Calu3 (cell line): ENCODE measurements at places on chromosomes 3 and 15.
A peak's percentile ranks its signal among the peaks of the same experiment; 100 is the strongest.

DNA sequence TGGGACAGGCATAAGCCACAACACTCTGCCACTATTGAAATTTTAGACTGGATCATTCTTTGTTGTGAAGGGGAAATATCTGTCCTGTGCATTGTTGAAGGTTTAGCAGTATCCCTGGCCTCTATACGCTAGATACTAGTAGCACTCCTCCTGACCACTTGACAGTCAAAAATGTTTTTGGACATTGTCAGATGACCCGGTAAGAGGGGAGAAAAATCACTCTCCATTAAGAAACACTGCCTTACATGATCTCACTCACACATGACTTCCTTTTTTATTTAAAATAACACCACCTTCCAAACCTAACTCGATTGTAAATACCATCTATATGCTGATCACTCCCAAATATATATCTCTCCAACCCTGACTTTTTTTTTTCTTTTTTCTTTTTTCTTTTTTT is 15.3 kb upstream of the HLTF start:
- DNase-seq = no peak

GRCh38 chr3:79515072-79515471 is 252.7 kb downstream of the ROBO1 start:
- DNase-seq = no peak

GRCh38 chr15:101115786-101116680 is 135.8 kb downstream of the CHSY1 start:
- DNase-seq = no peak

DNA sequence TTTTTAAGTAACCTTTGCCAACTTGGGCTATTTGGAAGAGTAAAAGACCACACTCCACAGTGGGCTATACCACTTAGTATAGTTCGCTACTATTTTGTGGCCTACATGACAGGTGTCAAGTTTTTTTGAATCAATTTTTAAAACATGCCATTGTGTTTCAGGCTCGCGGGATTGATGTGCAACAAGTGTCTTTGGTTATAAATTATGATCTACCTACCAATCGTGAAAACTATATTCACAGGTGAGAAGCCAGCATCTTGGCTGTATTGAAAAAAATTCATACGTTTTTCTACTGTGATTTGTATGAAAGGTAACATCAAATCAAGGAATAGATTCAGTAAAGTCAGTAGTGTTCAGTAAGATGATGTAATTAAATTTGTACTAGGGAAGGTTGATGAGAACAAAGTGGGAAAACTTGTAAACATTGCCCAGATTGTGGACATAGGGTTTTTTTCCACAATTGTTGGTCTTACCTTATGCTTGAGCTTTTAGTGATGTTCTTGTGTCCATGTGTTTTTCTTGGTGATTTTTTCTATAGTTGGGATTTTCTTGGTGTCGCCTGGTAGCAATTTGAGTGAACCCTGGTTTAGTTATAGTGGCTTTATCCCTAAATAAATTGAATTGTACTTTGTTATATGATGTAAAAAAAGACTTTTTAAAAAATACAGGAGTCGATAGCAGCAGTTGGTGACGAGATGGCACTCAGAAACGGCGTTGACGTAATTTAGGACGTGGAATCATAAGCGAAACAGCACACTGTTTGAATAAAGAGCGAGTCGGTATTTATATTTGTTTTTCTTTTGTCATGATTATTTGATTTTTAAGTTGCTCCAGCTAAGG is 4.5 kb downstream of the EIF4A2 start:
- no peak for DNase-seq

DNA sequence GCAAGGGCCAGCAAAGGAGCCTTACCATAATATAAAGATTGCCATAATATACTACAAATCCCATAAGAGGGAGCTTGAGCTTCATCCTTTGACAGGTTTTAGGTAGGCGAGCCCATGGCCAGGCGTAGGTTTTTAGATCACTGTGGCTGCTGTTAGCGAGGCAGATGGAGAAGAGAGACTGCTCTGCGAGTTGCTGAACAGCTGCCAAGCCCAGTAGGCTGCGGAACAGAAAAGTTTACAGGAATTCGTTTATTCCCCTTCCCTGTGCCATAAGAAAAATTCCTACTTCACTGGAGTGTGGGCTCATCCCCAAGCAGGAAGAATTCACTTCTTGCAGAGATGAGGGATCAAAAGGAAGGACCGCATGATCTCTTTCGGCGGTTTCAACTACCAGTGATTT is 30.5 kb downstream of the TMED3 start:
- DNase-seq = no peak

- no peak for DNase-seq
Measured at GRCh38 chr3:59266551-59266950, 216.7 kb upstream of the CFAP20DC start.

GRCh38 chr3:66376568-66376967 is 124.3 kb downstream of the LRIG1 start:
- DNase-seq = peak; percentile 49

DNA sequence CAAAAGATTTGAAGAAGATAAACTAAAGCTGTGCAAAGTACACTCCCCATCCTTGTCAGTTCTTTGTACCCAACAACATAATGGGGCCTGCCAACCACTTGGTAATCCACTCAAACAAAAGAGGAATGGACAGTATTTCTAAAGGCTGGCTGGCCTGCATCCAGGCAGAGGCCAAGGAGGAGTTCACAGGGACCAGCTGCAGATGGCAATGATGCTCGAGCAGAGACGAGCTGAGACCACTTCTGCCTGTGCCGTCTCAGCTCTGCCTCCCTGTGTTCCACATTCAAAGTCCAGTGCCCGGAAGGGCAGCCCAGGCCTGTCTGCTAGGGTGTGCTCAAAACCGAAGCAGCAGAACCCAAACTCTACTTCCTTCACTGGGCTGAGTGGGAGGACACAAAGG is 14.3 kb downstream of the CXCR6 start:
- DNase-seq = no peak
